Activated T-helper 1 cell treated with Interleukin-2 at 50 U/mL for 16 hours (primary cell): ENCODE measurements at places on chromosomes 12 and 14.

DNA sequence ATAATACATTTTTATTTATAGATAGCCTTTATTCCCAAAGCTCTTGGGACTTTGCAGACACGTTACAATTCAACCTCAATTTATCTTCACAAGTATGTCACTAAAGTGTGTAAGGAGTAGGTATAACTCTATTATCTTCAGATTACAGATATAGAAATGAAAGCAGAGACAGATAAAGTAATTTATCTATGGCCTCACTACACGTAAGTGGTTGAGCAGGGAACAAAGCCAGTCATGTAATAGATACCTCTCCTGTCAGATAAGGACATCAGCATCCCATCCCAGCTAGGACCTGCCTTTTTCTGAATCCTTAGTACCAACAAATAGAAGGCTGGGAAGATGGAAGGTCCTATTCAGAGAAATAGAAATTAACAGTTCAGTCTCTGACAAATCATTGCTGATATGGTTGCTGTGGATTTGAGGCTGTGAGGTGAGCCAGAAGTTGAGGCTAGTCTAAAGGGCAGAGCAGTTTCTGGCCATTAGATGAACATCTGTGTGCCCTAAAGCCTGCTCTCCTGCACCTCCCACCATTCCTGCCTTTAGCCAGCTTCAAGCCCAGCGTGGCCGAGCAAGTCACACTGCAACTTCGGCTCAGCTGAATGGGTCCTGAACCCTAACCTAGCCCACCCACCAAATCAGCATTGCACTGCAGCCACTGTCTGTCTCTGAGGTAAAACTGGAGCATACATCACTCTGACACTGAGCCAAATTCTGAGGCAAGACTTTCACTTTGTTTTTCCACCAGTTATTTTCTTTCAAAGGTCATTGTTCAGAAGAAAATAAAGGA, 71.1 kb upstream of the PLEKHA5 start:
- no peak for DNase-seq

- DNase-seq = no peak
Measured at GRCh38 chr12:96571101-96571862, 81.9 kb downstream of the CFAP54 start.

DNA sequence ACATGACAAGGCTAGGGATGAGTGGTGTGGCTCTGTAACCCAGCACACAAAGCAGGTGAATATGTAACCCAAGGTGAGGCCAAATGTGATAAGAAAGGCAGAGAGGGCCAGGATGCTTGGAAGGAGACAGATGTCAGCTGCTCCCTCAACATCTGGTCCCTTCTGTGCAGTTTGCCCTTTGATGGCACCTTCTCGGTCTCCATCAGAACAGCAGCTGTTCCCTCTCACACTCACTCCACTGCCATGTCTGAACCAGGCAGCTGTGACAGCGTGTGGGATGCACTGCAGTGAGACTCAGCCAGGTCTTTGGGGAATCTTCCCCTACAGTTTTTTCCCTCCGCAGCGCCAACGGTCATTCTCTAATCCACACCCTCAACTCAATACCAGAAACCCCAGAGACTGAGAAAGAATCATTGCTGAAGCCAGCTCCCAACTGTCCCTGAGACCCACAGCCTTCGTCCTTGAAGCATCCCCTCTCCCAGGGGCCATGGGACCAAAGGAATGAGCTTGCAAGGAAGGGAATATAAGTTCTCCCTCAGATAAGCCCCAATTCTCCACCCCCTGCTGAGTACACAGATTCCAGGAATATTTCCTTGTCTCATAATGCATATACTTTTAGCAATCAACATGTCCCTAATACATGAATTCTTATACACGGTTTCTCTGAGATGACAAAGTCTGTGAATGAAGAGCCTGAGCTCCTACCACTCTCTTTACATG, 230.0 kb downstream of the GLT1D1 start:
- no peak for DNase-seq

DNA sequence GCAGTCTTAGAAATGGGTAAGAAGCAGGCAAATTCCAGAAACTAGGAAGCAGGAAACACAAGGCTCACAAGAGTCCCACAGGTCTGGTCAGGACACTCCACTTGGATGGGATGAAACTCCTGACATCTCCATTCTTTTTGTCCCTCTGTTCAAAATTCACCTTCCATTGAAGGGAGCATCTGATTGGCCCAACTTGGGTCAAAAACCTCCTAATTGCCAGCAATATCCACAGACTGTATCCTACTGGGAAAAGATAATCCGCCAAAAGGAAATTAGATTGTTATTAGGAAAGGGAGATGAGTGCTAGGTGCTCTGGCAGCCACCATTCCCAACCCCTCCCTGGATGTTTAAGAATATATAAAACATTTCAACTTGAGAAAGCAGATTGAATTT, 256.9 kb downstream of the ZFP36L1 start:
- no peak for DNase-seq

- DNase-seq = no peak
Measured at GRCh38 chr14:105505101-105505500, 14.1 kb downstream of the TEDC1 start.

DNA sequence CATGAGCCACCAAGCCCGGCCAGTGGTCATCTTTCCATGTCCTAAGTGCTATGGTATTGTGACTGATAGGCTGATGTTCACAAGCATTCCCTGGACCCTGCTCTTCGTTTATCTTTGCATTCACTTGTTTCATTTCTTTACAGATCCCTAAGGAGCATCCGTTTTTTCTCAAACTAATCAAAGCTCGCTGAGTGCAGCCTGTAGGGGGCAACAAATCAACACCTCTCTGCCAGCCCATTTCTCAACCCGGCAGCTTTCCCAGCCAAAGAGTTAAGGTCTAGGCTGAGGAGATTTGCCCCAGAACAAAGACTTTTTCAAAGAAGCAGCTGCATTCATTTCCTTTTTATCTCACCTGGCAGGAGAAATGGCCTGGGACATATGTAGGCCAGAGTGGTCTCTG, 12.1 kb downstream of the SIRT4 start:
- no peak for DNase-seq

DNA sequence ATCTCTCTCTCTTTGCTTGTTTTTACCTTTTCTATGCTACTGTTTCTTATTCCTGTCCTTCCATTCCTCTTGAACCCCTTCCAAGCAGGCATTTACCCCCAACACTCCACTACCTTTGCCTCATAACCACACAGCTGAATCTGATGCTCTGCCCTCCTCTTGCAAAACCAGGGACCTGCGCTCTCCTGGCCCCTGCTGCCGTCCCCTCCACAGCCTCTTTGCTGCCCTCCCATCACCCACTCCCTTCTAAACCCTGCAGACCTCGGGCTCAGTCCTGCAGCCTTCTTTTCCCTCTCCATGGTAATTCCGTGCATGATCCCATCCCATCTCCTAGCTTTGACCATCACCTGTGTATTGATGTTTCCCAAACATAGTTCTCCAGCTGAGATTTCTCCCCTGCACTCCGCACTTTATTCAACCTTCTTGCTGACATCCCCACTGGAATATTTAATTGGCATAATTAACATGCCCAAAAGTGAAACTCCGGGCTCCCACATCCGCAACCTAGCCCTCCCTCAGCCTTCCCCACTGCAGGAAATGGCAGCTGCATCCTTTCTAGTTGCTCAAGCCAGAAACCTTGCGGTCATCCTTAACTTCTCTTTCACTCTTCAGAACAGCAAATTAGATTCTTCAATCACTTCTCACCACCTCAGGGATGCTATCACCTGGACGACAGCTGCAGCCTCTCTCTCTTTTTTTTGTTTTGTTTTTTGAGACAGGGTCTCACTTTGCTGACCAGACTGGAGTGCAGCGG, 16.0 kb downstream of the FIGNL2 start:
- DNase-seq = no peak

- DNase-seq = no peak
Measured at GRCh38 chr14:95667249-95667693, 19.0 kb upstream of the TCL1B start.

DNA sequence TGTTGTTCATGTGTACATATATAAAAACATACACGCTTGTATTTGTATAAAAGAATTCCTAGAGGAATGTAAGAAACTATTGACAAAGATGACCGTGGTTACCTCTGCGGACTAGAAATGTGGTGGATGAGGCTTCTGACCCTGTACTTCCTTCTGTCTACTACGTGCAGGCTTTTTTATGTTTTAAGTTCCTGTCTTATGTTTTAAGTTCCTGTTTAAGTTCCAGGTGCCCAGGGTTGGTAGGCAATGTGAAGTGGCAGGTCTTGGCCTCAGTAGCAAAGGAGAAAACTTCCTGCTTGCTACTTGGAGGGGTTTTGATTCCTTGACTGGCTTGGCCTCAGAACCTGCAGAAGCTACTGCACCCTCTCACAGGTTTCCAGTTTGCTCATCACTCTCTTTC, 11.6 kb downstream of the POMT2 start:
- DNase-seq = no peak

DNA sequence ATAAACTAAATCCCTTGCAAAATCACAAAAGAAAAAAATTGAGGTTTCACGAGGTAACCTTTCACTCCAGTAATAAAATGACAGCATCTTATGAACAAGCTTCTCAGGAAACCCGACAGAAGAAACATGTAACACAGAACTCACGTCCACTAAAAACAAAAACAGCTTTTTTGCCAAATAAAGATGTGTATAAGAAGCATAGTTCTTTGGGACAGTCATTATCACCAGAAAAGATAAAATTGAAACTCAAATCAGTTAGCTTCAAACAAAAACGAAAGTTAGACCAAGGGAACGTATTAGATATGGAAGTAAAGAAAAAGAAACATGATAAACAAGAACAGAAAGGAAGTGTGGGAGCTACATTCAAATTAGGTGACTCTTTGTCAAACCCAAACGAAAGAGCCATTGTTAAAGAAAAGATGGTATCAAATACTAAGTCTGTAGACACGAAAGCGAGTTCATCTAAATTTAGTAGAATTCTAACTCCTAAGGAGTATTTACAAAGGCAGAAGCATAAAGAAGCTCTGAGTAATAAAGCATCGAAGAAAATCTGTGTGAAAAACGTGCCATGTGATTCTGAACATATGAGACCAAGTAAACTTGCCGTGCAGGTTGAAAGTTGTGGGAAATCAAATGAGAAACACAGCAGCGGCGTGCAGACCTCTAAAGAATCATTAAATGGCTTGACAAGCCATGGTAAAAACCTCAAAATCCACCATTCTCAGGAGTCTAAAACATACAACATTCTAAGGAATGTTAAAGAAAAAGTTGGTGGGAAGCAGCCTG, 25.8 kb downstream of the RESF1 start:
- no peak for DNase-seq

GRCh38 chr12:116065606-116066005, 211.9 kb downstream of the MED13L start:
- no peak for DNase-seq

- no peak for DNase-seq
Measured at GRCh38 chr14:72906316-72906715, 12.4 kb upstream of the DPF3 start.

GRCh38 chr14:30798516-30798915, 75.8 kb upstream of the COCH start:
- no peak for DNase-seq

GRCh38 chr14:71711619-71712018, 220.6 kb upstream of the RGS6 start:
- DNase-seq = no peak

- DNase-seq = no peak
Measured at GRCh38 chr12:51077930-51078329, 5.5 kb downstream of the CSRNP2 start.

- DNase-seq = no peak
Measured at GRCh38 chr12:89212339-89212771, 139.9 kb downstream of the DUSP6 start.

GRCh38 chr12:131607658-131608447, 103.0 kb upstream of the SFSWAP start:
- DNase-seq = no peak

DNA sequence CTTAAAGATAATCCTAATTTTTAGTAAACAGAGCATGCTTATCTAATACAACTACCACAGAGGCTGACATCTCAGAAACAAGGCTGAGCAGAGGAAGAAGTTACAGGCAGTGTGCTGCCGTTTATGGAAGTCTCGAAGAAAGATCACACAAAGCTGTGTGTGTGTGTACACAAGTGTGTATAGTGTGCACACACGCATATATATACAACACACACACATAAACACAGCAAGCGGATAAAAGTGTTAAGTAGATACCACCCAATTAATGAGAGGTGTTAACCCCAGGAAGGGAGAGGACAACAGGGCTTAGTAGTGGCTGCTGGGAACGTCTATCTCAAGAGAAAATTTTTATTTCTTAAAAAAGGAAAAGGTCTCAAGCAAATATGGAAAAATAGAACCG, 15.3 kb downstream of the CCDC88C start:
- no peak for DNase-seq

- no peak for DNase-seq
Measured at GRCh38 chr12:12519354-12519998, 43.2 kb downstream of the DUSP16 start.

- DNase-seq = no peak
Measured at GRCh38 chr14:76962303-76962660, 66.2 kb downstream of the IRF2BPL start.

DNA sequence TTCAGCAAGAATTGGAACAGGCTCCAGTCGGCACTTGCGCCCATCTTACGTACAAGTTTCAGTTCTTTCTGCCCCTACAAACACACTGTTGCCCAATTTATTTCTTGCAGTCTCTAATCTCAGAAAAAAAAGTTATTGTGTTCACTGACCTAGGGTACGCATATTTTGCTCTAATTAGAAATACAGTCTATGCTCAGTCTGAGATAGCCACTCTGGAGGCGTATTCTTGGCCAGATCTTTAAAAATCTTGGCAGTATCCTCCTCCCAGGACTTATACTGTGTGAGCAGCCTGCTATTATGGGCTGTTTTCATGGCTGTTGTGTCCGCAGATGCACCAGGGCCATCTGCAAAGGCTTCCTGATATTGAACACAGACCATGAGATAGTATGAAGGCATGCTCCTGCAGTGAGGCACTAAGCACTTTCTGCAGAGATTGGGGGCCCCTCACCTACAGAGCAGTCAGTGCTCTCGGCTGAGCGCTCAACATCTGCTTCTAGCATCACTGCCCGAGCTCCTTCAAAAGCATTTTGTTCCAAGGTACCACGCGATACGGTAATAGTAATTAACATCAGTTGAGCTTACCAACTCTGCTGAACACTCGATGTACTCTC, 57.9 kb downstream of the PPM1H start:
- no peak for DNase-seq
